ENCODE measurements at places on chromosomes 4 and X.

GRCh38 chrX:63426519-63426918 is 75.4 kb upstream of the SPIN4 start:
- no peaks in the 10 kb centered on the region for H3K36me3 ChIP-seq
- no peak for DNase-seq
- no peak overlapping the region for H3K4me3 ChIP-seq
- no peaks in the 10 kb centered on the region for H3K4me1 ChIP-seq
- H3K27ac ChIP-seq, result no peak overlapping the region

GRCh38 chr4:40164459-40164858 is 32.4 kb upstream of the RHOH start:
- H3K4me1 ChIP-seq, result no peaks in the 10 kb centered on the region
- H3K4me3 ChIP-seq, result no peak overlapping the region
- no peak overlapping the region for H3K27ac ChIP-seq
- H3K27me3 ChIP-seq, result no peaks in the 10 kb centered on the region
- H3K36me3 ChIP-seq, result no peaks in the 10 kb centered on the region

GRCh38 chr4:74624351-74625151 is 169.8 kb downstream of the BTC start:
- H3K27me3 ChIP-seq, result peaks cover 6% of the 10 kb centered on the region
- no peak overlapping the region for H3K4me3 ChIP-seq

DNA sequence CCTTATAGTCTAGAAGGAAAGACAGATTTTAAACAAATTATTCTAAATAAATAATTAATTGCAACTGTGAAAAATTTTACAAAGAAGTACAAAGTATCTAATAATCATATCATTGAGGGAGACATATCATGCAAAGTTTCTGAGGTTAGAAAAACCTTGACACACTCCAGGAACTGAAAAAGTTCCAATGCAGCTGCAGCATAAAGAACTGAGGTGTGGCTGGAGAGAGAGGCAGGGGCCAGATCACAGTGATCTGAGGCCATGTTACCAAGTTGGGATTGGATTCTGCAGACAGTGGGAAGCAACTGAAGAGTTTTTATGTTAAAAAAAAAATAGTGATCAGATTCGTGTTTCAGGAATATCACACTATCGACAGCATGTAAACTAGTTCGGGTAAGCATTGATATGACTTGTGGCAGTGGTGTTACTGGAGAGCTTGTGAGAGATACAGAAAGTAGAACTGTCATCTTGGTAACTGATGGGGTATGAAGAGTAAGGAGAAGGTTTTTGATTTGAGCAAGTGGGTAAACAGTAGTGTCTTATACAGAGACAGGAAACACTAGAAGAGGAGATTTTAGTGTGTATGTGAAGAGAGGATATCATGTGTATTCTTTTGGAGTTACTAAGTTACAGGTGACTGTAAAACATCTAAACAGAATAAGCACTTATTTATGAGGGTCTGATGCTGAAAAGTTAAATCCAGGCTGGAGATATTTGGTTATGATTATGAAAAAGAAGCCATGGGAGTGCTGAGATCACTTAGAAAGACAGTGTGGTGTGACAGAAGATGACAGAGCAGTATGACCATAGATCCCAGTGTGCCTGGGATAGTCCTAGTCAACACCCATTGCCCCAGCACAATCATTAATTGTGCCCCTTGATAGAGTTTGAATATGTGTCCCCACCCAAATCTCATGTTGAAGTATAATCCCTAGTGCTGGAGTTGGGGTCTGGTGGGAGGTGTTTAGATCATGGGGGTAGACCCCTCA is 15.6 kb upstream of the SPRY1 start:
- H3K36me3 ChIP-seq, result no peaks in the 10 kb centered on the region
- H3K4me1 ChIP-seq, result no peaks in the 10 kb centered on the region
- no peak overlapping the region for H3K27ac ChIP-seq

DNA sequence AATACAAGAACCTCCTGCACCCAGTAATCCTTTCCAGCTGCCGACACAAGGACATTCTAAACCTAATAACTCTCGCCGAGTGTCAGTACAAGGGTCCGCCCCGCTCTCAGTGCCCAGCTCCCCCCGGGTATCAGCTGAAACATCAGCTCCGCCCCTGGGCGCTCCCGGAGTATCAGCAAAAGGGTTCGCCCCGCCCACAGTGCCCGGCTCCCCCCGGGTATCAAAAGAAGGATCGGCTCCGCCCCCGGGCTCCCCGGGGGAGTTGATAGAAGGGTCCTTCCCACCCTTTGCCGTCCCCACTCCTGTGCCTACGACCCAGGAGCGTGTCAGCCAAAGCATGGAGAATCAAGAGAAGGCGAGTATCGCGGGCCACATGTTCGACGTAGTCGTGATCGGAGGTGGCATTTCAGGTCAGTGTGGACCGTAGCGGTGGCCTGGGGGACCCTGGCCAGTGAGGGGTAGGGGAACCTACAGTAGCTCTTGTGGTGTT is at the start of gene MAOA:
Gene MAOA, plus strand, starts transcription at position 295 of the 490 bp plus-strand sequence. Its CDS starts 43 bp downstream, at position 338.
- H3K36me3 ChIP-seq, result peaks cover 11% of the 10 kb centered on the region
- no peaks in the 10 kb centered on the region for H3K27me3 ChIP-seq
- H3K4me1 ChIP-seq, result peaks cover 14% of the 10 kb centered on the region
- DNase-seq, result peak; percentile 6

GRCh38 chr4:37816719-37817118 is 9.8 kb upstream of the PGM2 start:
- DNase-seq, result no peak
- H3K4me3 ChIP-seq, result no peak overlapping the region
- peaks cover 7% of the 10 kb centered on the region for H3K36me3 ChIP-seq
- peaks cover 15% of the 10 kb centered on the region for H3K4me1 ChIP-seq

- no peak overlapping the region for H3K4me3 ChIP-seq
- no peak for DNase-seq
- H3K4me1 ChIP-seq, result no peaks in the 10 kb centered on the region
- H3K36me3 ChIP-seq, result no peaks in the 10 kb centered on the region
- H3K27me3 ChIP-seq, result no peaks in the 10 kb centered on the region
- no peak overlapping the region for H3K27ac ChIP-seq
These were observed 194.9 kb downstream of the ADAMTS3 start for GRCh38 chr4:72374159-72374558.

DNA sequence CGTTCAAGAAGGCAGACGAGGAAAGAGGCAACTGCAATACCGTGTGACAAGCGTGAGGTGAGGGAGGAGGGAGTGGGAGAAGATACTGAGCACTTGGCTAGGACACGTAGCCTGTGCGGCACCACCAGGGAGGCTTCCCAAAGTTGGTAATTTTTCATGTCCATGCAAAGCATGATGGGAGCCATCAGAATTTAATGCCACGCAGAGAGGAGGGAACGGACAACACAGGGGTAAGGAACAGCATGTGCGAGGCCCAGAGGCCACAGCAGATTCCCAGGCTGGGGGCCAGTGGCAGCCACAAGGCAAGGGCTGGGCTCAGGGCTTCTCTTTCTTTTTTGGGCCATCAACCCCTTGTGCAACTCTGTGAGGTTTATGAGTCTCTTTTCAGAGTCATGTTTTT is 11.0 kb upstream of the CLDN24 start:
- DNase-seq, result no peak
- H3K27ac ChIP-seq, result no peak overlapping the region
- peaks cover 3% of the 10 kb centered on the region for H3K4me1 ChIP-seq
- H3K27me3 ChIP-seq, result peaks cover 31% of the 10 kb centered on the region
- no peaks in the 10 kb centered on the region for H3K36me3 ChIP-seq
- no peak overlapping the region for H3K4me3 ChIP-seq

- H3K36me3 ChIP-seq, result peaks cover 2% of the 10 kb centered on the region
- no peak overlapping the region for H3K4me3 ChIP-seq
- H3K27ac ChIP-seq, result no peak overlapping the region
- no peaks in the 10 kb centered on the region for H3K4me1 ChIP-seq
These were observed 20.2 kb downstream of the TMEM31 start for GRCh38 chrX:103730796-103731493.

DNA sequence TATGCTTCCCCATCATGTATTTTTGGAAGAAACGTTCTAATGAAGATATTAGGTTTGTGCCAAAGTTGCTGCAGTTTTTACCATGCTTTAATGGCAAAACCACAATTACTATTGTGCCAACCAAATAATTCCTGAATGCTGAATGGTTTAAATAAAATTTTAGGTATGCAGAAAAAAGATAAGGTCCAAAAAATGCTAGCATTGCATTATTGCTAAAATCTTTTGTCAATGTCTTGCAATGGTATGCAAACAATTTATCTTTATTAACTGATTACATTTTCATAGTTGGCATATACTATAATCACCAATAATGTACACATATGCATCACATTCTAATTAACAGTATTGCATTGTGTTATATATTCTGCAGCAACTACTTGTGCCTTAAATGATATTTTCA is 1657.4 kb upstream of the IGFBP7 start:
- H3K36me3 ChIP-seq, result no peaks in the 10 kb centered on the region
- H3K4me1 ChIP-seq, result no peaks in the 10 kb centered on the region
- H3K27me3 ChIP-seq, result no peaks in the 10 kb centered on the region
- H3K27ac ChIP-seq, result no peak overlapping the region
- H3K4me3 ChIP-seq, result no peak overlapping the region
- no peak for DNase-seq

- H3K36me3 ChIP-seq, result no peaks in the 10 kb centered on the region
- H3K4me3 ChIP-seq, result no peak overlapping the region
- no peak overlapping the region for H3K27ac ChIP-seq
- peaks cover 13% of the 10 kb centered on the region for H3K27me3 ChIP-seq
These were observed 14.3 kb downstream of the CFAP99 start for GRCh38 chr4:2432991-2433530.

GRCh38 chrX:6980981-6981380 is 166.5 kb upstream of the STS start:
- H3K27me3 ChIP-seq, result no peaks in the 10 kb centered on the region
- no peak overlapping the region for H3K4me3 ChIP-seq
- no peak for DNase-seq
- no peaks in the 10 kb centered on the region for H3K36me3 ChIP-seq
- H3K4me1 ChIP-seq, result no peaks in the 10 kb centered on the region
- no peak overlapping the region for H3K27ac ChIP-seq

DNA sequence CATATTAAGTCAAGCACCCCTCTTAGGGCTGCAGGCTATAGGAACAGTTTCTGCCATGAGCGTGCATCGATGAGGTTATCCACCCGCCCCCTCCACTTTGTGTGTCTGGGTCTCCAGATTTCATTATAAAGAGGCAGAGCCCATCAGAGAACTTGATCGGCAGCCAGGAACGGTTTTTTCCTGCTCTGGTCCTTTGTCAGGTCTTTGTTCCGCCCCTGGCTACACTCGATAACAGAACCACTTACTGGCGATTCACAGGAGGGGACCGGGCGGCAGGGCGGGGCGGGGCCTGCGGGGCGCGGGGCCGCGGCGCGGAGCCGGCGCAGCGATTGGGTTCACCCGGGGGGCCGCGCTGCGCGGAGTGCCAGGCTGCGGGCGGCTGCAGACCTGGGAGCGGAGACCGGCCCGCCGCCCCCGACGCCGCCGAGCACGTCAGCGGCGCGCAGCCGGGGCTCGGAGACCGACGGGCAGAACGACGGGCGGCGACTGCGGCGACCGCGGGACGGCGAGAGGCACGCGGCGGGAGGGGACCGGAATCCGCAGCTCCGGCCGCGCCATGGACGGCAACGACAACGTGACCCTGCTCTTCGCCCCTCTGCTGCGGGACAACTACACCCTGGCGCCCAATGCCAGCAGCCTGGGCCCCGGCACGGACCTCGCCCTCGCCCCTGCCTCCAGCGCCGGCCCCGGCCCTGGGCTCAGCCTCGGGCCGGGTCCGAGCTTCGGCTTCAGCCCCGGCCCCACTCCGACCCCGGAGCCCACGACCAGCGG is at the start of gene SLC10A4:
Gene SLC10A4, plus strand, starts transcription at position 338 of the 771 bp plus-strand sequence. Its CDS starts 219 bp downstream, at position 557.
- peaks cover 3% of the 10 kb centered on the region for H3K36me3 ChIP-seq
- peaks cover 11% of the 10 kb centered on the region for H3K4me1 ChIP-seq
- peaks cover 52% of the 10 kb centered on the region for H3K27me3 ChIP-seq
- H3K4me3 ChIP-seq, result peak within 1 kb of the TSS; percentile 68
- no peak within 1 kb of the TSS for H3K27ac ChIP-seq
- no peak for DNase-seq

GRCh38 chr4:27873596-27873995 is 1013.0 kb downstream of the STIM2 start:
- no peaks in the 10 kb centered on the region for H3K4me1 ChIP-seq
- H3K36me3 ChIP-seq, result no peaks in the 10 kb centered on the region
- H3K27ac ChIP-seq, result no peak overlapping the region
- no peak for DNase-seq
- no peaks in the 10 kb centered on the region for H3K27me3 ChIP-seq

GRCh38 chr4:21876711-21877110 is 71.9 kb downstream of the KCNIP4 start:
- no peak overlapping the region for H3K27ac ChIP-seq
- H3K36me3 ChIP-seq, result peaks cover 3% of the 10 kb centered on the region
- no peak for DNase-seq
- H3K27me3 ChIP-seq, result no peaks in the 10 kb centered on the region

- no peak overlapping the region for H3K27ac ChIP-seq
- DNase-seq, result no peak
- H3K36me3 ChIP-seq, result no peaks in the 10 kb centered on the region
- peaks cover 12% of the 10 kb centered on the region for H3K4me1 ChIP-seq
- no peak overlapping the region for H3K4me3 ChIP-seq
These were observed 80.8 kb upstream of the MAB21L2 start for GRCh38 chr4:150501009-150501727.

DNA sequence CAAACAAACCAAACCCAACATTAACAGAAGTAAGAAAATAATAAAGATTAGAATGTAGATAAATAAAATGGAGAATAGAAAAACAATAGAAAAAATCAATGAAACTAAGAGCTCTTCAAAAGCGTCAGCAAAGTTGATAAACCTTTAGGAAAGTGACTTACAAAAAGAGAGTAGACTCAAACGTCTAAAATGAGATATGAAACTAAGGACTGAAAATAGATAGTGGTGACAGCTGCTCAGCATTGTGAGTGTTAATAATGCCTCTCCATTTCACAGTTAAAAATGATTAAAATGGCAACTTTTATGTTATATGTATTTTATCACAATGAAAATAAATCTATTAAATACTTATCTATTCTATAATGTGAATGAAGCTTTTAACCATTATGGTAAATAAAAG is 125.7 kb upstream of the CPXCR1 start:
- H3K4me1 ChIP-seq, result no peaks in the 10 kb centered on the region
- H3K27ac ChIP-seq, result no peak overlapping the region
- H3K27me3 ChIP-seq, result no peaks in the 10 kb centered on the region
- no peak overlapping the region for H3K4me3 ChIP-seq

DNA sequence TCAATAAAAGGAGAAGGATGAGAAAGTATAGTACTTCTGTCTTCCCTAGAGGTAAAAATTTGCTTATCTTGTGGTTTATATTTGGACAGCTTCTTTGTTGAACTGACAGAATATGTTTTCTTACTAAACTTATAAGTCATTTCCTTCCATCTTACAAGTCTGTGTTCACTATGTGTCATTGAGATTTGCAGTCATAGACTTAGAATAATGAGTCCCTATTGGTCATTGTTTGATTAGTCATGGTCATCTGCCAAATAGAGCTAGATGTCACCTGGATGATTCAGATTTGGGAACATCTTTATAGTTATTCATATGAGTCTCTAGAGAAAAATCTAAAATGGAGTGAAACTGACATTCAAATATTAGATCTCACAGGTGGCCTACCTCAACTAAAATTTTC is 51.5 kb downstream of the SPATA18 start:
- DNase-seq, result no peak
- no peak overlapping the region for H3K4me3 ChIP-seq
- peaks cover 2% of the 10 kb centered on the region for H3K27me3 ChIP-seq
- H3K36me3 ChIP-seq, result no peaks in the 10 kb centered on the region
- no peak overlapping the region for H3K27ac ChIP-seq
- H3K4me1 ChIP-seq, result no peaks in the 10 kb centered on the region

GRCh38 chr4:77762531-77762930 is 56.6 kb downstream of the CNOT6L start:
- H3K4me1 ChIP-seq, result peaks cover 29% of the 10 kb centered on the region
- H3K27me3 ChIP-seq, result no peaks in the 10 kb centered on the region
- peaks cover 47% of the 10 kb centered on the region for H3K36me3 ChIP-seq
- no peak overlapping the region for H3K27ac ChIP-seq
- no peak for DNase-seq

All from effector memory CD8-positive, alpha-beta T cell (primary cell).